Tibial artery (tissue), 4 donors: ENCODE measurements at places on chromosomes 6 and 20.

DNA sequence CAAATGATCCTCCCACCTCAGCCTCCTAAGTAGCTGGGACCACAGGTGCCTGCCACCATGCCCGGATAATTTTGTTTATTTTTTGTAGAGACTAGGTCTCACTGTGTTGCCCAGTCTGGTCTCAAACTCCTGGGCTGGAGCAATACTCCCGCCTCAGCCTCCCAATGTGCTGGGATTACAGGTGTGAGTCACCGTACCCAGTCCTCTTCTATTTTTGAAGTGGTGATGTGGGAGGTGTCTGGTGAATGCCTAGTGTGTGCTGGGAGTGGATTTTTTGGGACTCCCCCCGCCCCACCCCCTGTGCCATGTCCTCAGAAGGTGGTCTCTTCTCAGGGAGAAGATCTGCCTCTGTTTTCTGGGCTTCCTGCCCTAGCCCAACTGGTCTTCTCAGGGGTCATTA is 47.9 kb upstream of the CLDN20 start:
- no peak for DNase-seq

- DNase-seq, result no peak
Measured at GRCh38 chr6:77987035-77987384, 334.2 kb downstream of the MEI4 start.

DNA sequence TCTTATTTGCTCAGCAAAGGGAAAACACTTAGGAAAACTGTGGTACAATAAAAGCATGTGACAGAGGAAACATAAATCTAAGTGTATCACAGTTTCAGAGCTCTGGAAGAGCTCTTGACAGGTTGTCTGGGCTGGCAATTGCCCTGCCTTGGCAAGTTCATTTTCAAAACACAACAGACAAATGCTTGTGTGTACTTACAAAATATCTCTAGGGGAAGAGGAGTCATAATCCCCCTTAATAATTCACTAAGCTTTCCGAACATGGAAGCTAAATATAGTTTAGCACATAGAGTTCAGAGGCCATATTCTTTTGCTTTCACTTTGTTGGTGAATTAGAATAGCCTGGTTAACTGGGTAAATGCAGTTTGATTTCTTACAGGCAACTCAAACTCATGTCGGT is 211.6 kb upstream of the THEMIS start:
- no peak for DNase-seq

DNA sequence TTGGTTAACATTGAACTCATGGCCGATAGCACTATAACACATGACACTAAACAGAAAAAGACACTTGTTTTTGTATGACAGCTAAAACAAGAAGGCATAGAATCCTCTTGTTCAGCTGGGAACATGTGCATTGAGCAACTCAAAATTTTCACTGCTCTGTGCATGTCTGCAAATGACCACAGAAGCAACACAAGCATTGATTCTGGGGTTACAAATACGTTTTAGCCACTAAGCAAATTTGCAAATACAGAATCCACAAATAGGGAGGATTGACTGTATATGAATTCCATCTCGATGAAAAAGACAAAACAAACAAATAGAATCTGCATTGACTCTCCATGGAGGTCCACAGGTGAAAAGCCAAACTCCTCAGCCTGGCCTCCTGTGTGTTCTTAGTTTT is 31.7 kb downstream of the C6orf132 start:
- DNase-seq, result no peak

DNA sequence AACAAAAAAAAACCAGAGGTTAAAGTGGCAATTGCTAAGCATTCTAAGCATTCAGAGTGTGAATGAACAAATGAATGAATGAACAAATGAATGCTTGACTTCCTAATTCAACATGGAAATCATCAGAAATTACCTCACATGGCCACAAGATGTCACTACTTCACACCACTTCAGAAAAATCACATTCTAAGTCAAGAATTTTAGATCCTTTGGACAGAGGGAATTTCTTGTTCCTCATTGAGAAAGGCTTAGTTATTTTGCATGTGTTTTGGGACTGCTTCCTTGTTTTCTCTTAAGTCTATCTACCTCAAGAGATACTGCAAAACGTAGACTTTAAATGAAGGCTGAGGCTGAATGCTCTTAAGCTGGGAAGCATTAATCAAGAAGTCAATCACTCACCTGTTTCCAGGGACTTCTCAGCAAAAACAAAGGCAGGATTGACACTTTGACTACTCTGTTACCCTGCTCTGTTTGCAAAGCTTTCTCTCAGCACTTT is 120.2 kb downstream of the MBOAT1 start:
- no peak for DNase-seq

- no peak for DNase-seq
Measured at GRCh38 chr20:50794181-50794845, 548 bp upstream of the BCAS4 start.

GRCh38 chr20:3121271-3121911 is 36.9 kb upstream of the AVP start:
- no peak for DNase-seq

GRCh38 chr20:50332491-50332980 is 141.9 kb downstream of the CEBPB start:
- no peak for DNase-seq

GRCh38 chr20:29878777-29879442 is 1378.6 kb upstream of the DEFB115 start:
- no peak for DNase-seq

GRCh38 chr6:128432394-128432793 is 88.0 kb downstream of the PTPRK start:
- DNase-seq, result no peak

DNA sequence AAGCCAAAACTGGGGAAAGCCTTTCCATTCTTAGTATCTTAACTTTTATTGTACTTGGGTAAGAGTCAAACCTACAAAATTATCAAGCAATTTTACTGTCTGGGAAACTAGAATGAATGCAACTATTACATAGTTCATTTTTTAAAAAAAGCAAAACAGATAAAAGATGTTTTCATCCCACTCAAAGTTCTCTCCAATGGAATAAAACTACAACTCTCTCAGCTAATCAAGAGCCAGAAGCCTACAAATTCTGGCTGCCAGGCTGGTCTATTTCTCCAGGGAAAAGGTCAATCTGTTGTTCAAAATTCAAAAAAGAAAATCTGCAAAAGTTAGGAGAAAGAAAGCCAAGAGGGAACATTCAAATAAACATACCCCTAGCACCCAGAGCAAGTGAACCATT is 56.2 kb downstream of the COL12A1 start:
- no peak for DNase-seq

GRCh38 chr6:12709556-12710232 is 6.9 kb upstream of the PHACTR1 start:
- no peak for DNase-seq

DNA sequence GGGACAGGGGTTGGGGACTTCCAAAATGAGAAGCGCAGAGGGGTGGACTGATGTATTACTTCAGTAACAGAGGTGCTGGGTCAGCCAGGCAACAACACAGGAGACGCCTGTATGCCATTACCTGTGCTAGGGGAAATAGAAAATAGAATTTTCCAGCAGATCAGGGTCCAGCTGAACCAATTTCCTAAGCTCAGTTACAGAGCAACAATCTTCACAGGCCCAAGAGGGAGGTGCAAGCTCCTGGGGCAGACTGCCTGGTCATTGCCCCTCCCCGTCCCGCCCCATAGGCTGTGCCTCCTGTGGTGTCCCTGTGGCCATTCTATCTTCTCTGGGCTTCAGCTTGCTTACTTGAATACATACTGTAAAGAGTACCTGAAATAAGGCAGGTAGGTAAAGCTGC is 3.7 kb downstream of the KCNK5 start:
- DNase-seq, result no peak

DNA sequence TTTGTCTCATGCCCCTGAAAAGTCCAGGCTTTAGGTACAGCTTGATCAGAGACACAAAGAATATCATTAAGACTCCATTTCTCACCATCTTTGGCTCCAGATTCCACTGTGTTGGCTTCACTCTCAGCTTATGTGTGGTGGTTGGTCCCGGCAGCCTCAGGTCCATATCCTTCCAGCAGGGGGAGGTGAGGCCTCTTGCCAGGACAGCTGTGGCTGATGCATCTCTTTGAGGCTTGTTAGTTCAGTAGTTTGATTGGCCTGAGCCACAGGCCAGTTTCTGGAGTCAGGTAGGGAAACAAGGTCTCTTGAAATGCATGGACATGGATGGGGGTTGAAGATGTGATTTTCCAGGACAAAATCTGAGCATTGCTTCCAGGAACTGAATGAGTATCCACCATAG is 62.4 kb downstream of the JAG1 start:
- no peak for DNase-seq

DNA sequence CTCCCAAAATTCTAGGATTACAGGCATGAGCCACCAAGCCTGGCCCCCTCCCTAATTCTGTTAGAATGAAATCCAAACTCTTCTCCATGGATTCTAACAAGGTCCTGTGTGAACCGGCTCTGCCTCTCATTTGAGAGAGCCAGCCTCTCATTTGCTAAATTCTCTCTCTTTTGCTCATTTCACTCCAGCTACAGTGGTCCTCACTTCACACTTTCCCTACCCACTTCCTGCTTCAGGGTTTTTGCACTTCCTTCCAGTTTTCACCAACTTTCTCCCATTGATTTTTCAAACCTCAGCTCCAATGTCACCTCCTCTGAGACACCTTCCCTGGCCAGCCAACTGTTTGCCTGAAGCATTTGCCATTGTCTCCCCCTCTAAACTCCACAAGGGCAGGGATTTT is 5.1 kb downstream of the COX4I2 start:
- DNase-seq, result no peak

- DNase-seq, result no peak
Measured at GRCh38 chr6:27816906-27817305, 95.3 kb downstream of the OR2B2 start.

GRCh38 chr6:127954082-127954481 is 53.2 kb upstream of the THEMIS start:
- DNase-seq, result no peak

GRCh38 chr20:20366876-20367574 is 879 bp upstream of the INSM1 start:
- DNase-seq, result no peak

DNA sequence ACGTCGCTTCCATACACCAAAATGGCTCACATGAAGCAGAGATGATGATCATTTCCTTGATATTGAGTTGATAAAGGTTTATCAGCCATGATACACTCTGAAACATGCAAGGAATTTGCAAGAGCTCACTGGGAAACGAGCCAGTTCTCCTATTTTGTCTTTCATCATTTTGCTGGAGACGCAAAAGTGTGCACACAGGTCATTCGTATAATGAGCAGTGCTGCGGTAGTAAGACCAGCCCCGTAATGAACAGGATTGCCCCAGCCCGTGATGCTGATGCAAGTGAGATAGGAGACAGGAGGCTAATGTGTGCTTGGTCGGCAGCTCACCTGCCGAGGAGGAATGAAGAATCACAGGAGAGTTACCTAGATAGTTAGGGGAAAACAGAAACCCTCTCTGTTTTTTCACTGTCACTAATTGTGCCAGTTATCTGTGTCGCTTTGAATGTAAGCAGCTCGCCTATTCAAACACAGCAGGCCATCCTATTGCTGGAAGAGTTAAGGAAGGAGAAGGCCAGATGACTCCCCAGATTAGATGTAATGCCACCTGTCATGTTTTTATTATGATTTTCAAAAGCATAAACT is 391.8 kb downstream of the SAMD5 start:
- DNase-seq, result no peak

DNA sequence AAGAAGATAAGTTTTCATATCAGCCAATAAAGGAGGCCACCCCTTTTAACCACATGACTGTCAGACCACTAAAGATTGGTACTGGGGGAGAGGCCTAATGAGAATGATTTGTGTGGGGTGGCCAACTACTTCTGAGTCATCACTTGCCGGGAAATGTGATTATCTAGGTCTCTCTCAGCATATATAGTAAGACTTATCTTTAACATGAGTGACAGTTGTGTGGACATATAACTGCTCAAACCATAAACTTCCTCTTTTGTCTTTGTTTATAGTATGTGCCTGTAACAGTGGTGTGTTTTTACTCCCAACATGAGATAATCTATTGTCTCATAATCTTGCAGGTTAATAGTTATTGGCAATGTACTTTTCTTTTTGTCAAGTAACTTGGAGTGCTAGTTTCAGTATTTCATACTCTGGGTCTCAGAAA is 312.4 kb downstream of the CDKAL1 start:
- no peak for DNase-seq

- DNase-seq, result no peak
Measured at GRCh38 chr6:158860279-158860865, 41.2 kb upstream of the EZR start.

GRCh38 chr6:16819752-16820151 is 58.5 kb upstream of the ATXN1 start:
- DNase-seq, result no peak

GRCh38 chr6:3631877-3632276 is 119.6 kb downstream of the PXDC1 start:
- DNase-seq, result no peak

DNA sequence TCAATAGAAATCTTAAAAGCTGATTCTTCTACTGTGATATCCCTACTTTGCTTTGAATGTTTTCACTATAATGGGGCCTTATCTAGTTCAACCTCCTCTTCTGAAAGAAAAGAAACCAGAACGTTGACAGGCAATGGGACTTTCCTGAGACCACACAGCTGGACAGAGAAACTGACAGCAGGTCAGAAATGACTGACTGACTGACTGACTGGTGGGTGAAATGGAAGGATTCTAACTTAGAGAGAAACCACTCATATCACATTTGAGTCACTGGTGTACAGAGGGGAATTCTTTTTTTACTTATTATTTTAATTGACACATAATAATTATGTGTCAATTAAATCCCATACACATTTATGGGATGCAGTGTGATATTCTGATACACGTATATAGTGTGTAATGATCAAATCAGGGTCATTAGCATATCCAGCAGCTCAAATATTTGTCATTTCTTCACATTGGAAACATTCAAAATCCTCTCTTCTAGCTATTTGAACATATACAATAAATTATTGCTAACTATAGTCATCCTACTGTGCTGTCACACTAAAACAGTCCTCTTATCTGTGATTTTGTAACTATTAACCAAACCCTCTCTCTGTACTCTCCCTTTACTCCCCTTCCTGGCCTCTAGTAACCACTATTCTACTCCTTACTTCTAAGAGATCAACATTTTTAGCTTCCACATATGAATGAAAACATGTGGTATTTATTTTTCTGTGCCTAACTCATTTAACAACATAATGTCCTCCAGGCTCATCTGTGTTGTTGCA is 64.8 kb upstream of the NRSN1 start:
- no peak for DNase-seq

DNA sequence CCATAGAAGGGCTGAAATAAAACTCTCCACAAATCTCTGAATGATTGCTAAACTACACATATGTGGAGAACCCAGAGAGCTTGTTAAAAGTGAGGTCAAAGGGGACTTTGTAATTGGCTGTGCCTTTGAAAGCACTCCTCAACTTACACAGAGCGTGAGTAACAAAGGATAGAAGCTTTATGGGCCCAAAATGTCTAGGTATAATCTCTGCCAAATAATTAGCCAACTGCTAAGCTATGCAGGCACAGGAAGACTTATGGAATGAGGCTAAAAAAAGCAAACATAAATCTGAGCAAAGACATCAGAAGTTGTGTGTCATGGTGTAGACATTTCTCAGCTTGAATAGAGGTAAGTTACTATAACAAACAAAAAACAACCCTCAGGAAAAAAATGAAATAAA is 23.3 kb upstream of the UST start:
- no peak for DNase-seq
